ENCODE measurements at places on chromosomes 13 and 19.

- no peak for DNase-seq
Measured at GRCh38 chr19:31350693-31351055, 1.4 kb upstream of the TSHZ3 start.

- no peak for DNase-seq
Measured at GRCh38 chr13:109357751-109358471, 428.5 kb downstream of the IRS2 start.

GRCh38 chr13:80510686-80511085, 169.8 kb upstream of the SPRY2 start:
- no peak for DNase-seq

DNA sequence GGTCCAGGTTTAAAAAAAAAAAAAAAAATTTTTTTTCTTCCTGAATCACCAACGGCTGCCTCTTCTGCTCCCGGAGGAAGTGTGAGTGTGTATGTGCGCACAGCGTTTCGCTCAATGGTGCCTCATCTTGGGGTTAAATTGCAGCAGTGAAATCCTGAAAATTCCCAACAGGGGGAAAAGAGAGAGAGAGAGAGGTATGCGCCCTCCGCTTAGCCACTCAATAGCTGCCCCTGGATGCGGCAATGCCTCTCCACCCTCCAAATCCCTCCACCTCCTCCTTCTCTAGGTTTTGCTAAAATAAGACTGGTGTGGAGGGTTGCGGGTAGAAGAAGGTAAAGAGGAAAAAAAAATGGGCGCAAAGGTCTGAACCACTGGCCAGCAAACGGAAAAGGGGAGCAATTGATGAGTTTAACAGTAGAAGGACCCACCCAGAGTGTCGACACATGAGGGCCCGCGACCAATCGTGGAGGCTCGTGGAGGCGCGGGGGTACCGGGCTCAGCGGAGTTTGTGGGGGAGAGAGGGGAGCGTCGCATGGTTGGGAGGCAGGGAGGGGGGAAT, 853 bp upstream of the CACNA1A start:
- DNase-seq, result no peak

DNA sequence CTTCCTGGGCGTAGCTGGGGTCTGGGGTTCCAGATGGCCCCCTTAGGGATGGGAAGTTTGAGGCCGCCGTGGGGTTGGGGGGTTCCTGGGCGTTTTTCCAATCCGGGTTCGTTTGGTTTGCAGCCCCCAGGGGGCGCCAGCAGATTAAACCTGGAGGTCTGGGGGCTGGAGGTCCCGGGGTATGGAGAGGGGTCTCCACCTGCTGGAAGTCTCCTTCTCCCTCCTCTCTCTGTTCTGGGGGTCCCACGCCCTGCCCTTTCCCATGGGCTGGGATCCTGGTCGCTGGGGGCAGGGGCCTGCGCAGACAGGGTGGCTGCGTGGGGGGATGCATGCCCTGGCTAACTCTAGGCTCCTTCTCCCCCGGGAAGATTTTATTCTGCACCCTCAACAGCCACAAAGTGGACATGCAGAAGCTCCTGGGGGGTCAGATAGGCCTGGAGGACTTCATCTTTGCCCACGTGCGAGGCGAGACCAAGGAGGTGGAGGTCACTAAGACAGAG, 899 bp downstream of the GIPC3 start:
- DNase-seq, result peak; percentile 43

- DNase-seq, result peak; percentile 94
Measured at GRCh38 chr19:52942386-52943133, 19.3 kb upstream of the ZNF888 start.

DNA sequence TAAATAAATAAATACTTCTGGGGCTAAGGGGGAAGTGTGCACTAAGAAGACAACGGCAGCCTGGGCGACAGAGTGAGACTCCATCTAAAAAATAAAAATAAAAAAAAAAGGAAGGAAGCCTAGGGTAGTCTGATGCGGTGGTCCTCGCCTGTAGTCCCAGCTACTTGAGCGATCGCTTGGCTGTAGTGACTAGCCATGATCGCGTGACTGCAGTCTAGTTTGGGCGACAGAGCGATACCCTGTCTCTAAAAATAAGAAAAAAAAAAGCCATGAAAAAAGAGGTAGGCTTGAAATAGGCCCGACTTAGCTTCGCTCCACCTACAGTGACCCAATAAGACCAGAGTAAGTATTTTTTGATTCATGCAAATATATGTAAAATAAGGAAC, 661 bp upstream of the BABAM1 start:
- DNase-seq, result no peak

GRCh38 chr19:52211203-52211602, 21.4 kb downstream of the PPP2R1A start:
- DNase-seq, result no peak

- no peak for DNase-seq
Measured at GRCh38 chr13:78102121-78102677, 183.6 kb upstream of the EDNRB start.

- DNase-seq, result no peak
Measured at GRCh38 chr19:35257113-35257461, 8.3 kb downstream of the LSR start.

GRCh38 chr13:109979228-109979627, 192.8 kb upstream of the IRS2 start:
- no peak for DNase-seq

Measured in T-helper 9 cell (primary cell).